ENCODE measurements at places on chromosomes 4 and X.

- DNase-seq, result no peak
Observed at GRCh38 chr4:24473309-24473721, 111.0 kb downstream of the DHX15 start.

DNA sequence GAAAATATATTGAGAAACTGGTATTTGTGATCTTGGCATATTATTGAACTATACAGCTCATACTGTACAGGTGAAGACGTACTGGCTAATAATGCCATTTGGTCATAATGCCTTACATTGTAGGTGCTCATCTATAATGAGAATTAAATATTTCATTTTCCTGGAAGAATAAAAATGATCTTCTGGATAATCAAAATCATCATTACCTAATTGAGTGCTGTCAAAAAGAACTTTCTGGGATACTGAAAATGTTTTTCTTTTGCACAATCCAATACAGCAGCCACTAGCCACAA is 4.1 kb downstream of the RASGEF1B start:
- DNase-seq, result no peak

GRCh38 chr4:176321589-176321988 is 1.8 kb downstream of the SPCS3 start:
- DNase-seq, result no peak

GRCh38 chrX:56788717-56789122 is 59.7 kb downstream of the NBDY start:
- DNase-seq, result peak; percentile 87

GRCh38 chrX:117743469-117744251 is 372.9 kb downstream of the KLHL13 start:
- no peak for DNase-seq

GRCh38 chrX:109190542-109190941 is 291.3 kb downstream of the GUCY2F start:
- no peak for DNase-seq

GRCh38 chr4:139852612-139853269 is 187.1 kb downstream of the MGST2 start:
- DNase-seq, result no peak

DNA sequence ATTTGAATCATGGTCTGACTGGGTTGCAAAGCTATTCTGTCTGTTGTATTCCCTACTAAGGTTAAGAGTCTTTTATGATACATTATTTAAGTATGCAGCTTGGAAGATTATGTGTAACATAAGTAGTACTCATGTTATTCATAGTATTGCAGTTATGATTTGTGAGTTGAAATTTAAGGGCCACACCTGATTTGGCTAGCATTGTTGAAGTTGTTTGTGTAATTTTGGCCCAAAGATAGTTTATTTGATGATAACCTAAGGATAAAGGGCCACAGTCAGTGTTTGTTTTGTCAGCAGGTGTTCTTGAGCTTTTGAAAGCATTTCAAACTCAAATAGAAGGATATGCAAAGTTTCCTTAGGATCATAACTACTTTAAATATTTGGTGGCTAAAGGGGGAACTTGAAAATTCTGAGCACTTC is 38.9 kb downstream of the NUDT9 start:
- DNase-seq, result no peak

- DNase-seq, result no peak
Observed at GRCh38 chrX:72268597-72269365, 8.3 kb downstream of the RPS4X start.

GRCh38 chrX:85051627-85052026 is 48.0 kb downstream of the APOOL start:
- no peak for DNase-seq

GRCh38 chr4:156782491-156782890 is 189.1 kb downstream of the PDGFC start:
- DNase-seq, result no peak

- no peak for DNase-seq
Observed at GRCh38 chr4:8773124-8773931, 98.3 kb downstream of the HMX1 start.

DNA sequence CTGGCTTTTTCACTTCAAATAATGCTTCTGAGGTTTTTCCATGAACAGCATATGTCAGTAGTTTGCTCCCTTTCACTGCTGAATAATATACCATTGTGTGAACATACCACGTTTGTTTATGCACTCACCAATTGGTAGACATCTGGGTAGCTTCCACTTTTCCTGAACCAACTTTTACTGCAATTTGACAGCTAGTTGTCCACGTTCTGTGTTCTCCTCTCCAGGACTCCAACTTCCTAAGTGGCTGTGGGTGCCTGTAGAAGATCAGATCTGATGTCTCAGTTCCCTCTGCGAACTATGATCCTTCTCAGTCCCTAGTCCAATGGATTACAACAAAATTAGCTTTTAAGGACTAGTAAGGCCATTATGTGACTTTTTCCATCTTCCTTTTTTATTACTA is 64.7 kb upstream of the PTCHD1 start:
- DNase-seq, result no peak

- no peak for DNase-seq
Observed at GRCh38 chrX:19544693-19545305, 29.5 kb upstream of the MAP3K15 start.

- no peak for DNase-seq
Observed at GRCh38 chr4:183986971-183987946, 82.2 kb downstream of the STOX2 start.

- DNase-seq, result no peak
Observed at GRCh38 chr4:37068580-37068979, 176.0 kb upstream of the NWD2 start.

DNA sequence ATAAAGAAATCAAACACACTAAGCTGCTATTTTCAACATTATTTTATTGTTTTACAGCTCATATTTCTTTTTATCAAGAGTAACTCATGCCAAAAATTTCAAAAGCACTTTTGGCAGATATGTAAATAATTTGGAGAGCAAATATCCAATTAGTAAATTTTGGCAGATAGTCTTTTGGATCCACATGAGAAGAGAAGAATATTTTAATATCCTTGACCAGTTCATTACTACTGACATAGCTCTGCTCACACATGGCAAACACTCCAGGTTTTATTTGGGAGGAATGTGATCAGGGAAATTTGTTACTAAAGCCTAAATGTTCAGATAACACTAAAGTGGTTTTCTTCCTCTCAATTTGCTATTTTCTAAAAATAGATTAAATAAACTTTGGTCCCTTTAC is 1054.3 kb downstream of the FAT4 start:
- DNase-seq, result no peak

DNA sequence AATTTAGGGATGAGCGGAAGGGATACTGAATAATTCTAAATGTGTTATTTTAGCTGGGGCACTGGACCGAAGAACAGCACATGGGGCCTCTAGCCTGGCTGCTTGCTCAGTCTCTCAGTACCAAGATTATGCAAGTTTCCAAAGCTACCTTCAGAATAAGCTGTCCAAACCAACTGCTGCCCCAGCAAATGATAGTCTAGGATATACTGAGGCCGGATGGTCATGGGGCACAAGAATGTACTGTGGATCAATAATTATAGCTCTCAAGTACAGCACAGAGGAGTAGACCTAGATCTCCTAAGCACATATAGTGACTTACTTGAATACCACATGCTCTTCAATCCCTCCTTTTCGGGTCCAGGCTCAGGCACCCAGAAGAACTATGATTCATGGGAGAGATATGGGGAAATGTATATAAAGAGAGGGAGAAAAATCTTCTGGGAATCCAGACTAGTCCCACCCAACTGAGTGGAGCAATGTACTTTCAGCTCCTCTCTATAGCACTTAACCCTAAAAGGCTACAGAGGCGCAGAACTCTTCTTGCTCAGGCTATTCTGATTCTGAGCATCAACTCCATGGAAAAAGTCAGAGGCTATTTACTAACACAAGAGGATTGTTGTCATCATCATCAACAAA is 160.3 kb upstream of the GPC4 start:
- DNase-seq, result no peak

All from activated CD8-positive, alpha-beta memory T cell treated with anti-CD3 and anti-CD28 coated beads for 24 hours (primary cell).